ENCODE measurements at places on chromosomes 5 and 9. TPM values are rescaled to one million over a fixed set of nuclear protein-coding genes. Genes with fewer than 3 reads are reported as not detected.

The UBAP2 gene
- total RNA-seq: 37.1 TPM

The SLC6A7 gene
- total RNA-seq: not detected

The ASPN gene
- total RNA-seq: not detected

The PCDHA12 gene
- total RNA-seq: 3.4 TPM

The LMAN2 gene
- 199 TPM for total RNA-seq

The FGD3 gene
- 0.14 TPM for total RNA-seq

The BARHL1 gene
- total RNA-seq: not detected

The ODF2 gene
- total RNA-seq: 24.3 TPM

The EGFLAM gene
- 0.17 TPM for total RNA-seq

The CTSV gene
- total RNA-seq: 13.4 TPM

The CDKN2A gene
- total RNA-seq: not detected

All from A549 treated with GW870086 at 1 μM for 4 hours (cell line).